ENCODE measurements at places on chromosomes 3 and 15.

DNA sequence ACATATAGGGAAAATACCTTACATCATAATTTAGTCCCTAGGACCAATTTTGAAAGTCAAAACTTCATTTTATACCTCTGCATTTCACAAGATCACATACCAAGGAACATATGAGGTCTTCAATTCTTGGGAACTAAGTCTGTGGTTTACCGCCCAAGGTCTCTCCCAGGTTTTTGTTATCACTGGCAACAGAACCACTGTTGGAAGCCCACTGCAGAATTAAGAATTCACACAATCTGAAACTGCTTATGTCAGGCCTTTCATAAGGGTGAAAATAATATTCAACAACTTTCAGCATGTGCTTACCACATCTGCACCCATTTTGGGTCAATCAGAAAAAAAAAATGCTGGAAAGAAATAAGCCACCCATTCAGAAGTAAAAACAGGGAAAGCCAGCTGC lies 107.2 kb upstream of the MME start:
- peak; percentile 30 for DNase-seq

GRCh38 chr15:100642213-100642949 lies 40.0 kb downstream of the ASB7 start:
- no peak for DNase-seq

DNA sequence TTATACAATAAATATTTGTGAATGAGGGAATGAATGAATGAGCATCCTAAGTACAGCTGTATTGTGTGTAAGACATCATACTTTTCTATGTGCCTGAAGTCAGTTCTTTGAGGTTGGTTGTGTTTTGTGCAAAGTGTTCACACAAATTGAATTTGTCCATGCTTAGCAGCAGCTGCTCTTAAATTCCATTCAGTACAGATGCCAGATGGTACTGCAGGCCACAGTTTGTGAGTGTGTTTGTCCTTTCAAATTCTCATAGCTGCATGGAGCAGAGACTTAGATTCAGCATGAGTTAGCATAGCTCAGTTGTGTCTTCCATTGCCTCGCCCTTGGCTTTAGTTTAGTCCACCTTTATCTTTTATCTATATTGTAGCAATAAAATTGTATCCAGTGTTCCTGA lies 3.8 kb upstream of the ZNF385D start:
- no peak for DNase-seq

DNA sequence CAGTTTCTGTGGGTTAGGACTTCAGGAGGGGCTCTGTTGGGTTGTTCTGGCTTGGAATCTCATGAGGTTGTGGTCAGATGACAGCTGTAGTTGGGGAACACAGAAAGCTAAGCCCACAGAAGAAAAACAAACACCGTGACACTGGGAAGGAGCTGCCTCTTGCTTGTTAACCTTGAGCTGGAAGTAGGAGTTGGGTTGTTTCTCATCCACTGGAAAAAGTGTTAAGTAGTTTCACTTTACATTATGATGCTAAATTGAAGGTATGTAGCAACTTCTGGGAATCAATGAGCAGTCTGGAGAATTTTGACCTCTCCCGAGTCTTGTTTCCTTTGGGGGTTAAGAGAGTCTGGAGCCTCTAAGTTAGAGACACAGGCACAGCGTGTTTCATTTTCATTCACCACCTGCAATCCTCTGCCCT lies 20.4 kb downstream of the HACD3 start:
- DNase-seq = no peak

DNA sequence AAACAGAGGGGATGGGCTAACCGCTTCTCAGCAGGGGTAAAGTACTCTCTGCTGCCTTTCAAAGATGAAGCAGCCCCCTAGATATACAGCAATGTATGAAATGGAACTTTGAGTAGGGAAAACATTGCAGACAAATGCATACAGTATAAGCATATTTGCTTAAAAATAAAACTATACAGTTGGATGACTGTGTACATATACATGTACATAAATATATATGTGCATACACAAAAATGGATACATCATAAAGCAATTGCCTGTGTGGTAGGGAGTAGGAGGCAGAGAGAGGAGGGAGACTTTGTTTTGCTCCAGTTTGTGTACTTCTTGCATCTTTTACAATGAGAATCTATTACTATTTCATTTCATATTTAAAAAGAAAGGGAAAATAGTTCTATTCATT lies 28.4 kb downstream of the NSMCE3 start:
- DNase-seq = no peak
